Mesothelial cell of epicardium (in vitro differentiated cells): ENCODE measurements at places on chromosomes 1 and 21. TPM values are rescaled to one million over a fixed set of nuclear protein-coding genes. Genes with fewer than 3 reads are reported as not detected.

DNA sequence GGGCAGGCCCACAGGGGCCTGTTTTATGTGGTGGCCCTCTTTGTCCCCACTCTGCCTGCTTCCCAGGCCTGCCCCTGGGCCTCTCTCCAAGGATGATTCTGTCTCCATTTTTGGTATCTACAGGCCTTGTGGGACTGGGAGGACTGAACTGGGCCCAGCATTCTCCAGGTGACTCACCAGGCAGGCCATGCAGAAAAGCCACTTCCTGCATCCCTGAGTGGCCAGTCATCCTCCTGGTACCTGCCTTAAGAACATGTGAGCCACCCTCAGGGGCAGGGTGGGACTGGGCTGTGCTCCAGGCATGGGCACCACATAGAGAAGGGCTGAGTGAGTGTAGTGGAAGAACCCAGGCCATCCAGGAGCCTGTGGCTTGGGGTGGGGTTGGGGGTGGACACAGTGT lies 20.0 kb upstream of the BCAR3 start:
- DNase-seq: no peak
- no peak overlapping the region for H3K27ac ChIP-seq
- no peak overlapping the region for H3K4me3 ChIP-seq
- no peaks in the 10 kb centered on the region for H3K27me3 ChIP-seq
- no peaks in the 10 kb centered on the region for H3K36me3 ChIP-seq

GRCh38 chr1:229027622-229028182 lies 243.2 kb upstream of the RAB4A start:
- peaks cover 36% of the 10 kb centered on the region for H3K4me1 ChIP-seq
- H3K27ac ChIP-seq: peak overlapping the region; percentile 56

The PYGO2 gene
- total RNA-seq: 43.8 to 47.3 TPM (median 44.6 TPM) in 3 replicates

DNA sequence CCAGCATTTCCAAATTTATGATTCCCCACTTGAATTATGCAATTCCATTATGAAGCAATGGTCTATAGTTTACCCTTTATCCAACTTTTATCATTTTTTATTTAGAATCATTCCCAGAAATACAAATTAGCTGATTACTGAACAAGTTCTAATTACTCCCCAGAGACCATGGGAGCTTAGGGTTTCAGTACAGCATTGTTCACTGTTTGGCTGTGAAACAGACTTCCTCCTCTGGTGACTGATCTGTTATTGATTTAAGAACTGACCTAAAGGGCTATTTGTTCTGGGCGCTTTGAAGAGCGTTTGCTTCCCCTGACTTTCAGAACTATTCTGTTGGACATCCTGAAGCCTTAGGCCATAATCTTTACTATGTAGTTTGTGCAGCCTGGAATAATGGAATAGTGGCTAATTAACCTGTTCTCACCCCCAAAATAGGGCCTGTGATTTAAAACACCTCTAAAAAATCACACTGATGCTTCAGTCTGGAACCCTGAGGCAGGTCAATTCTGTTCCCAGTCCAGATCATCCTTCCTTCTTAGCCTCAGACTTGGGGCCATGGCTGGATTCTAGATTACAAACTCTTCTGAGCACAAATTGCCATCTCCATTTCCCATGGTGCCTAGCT lies 58.7 kb downstream of the ALG14 start:
- peaks cover 19% of the 10 kb centered on the region for H3K4me1 ChIP-seq
- H3K27me3 ChIP-seq: no peaks in the 10 kb centered on the region
- no peak overlapping the region for H3K27ac ChIP-seq
- H3K4me3 ChIP-seq: no peak overlapping the region

GRCh38 chr21:36821032-36821299 lies 122.1 kb downstream of the SIM2 start:
- peaks cover 6% of the 10 kb centered on the region for H3K36me3 ChIP-seq
- DNase-seq: no peak
- H3K4me3 ChIP-seq: no peak overlapping the region
- no peaks in the 10 kb centered on the region for H3K27me3 ChIP-seq
- H3K4me1 ChIP-seq: peaks cover 14% of the 10 kb centered on the region
- no peak overlapping the region for H3K27ac ChIP-seq

The RAP1A gene
- 28.3 to 29.2 TPM (median 28.5 TPM) in 3 replicates for total RNA-seq

The CSF1 gene
- total RNA-seq: 27.1 to 28.9 TPM (median 27.4 TPM) in 3 replicates

The ERRFI1 gene
- 124 to 134 TPM (median 130 TPM) in 3 replicates for total RNA-seq

DNA sequence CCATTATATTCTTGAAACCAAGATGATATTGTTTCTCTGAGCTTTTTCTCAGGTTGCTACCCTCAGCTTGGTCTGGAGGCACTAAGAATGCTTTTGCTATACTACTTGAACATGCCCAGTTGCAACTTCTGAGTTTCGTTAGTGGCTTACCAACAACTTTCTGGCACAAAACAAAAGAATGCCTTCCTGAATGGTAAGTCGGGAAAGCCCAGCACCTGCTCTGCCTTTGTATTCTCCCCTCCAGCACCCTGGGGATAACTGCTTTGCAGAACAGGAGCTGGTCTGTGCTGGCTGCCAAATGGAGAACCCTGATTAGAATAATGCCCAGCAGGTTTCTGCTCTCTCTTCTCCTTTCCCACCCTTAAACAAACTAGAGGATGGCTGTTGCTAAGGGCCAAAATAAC lies 149.3 kb downstream of the TGFB2 start:
- no peaks in the 10 kb centered on the region for H3K36me3 ChIP-seq
- peaks cover 30% of the 10 kb centered on the region for H3K4me1 ChIP-seq
- DNase-seq: no peak
- no peak overlapping the region for H3K4me3 ChIP-seq
- no peaks in the 10 kb centered on the region for H3K27me3 ChIP-seq

GRCh38 chr1:18836654-18837053 lies 22.8 kb downstream of the TAS1R2 start:
- H3K4me3 ChIP-seq: no peak overlapping the region
- DNase-seq: no peak

The SIPA1L2 gene
- total RNA-seq: 78.7 to 82.0 TPM (median 81.4 TPM) in 3 replicates

The HMCN1 gene
- 45.5 to 48.8 TPM (median 46.4 TPM) in 3 replicates for total RNA-seq

- no peak overlapping the region for H3K4me3 ChIP-seq
- H3K36me3 ChIP-seq: no peaks in the 10 kb centered on the region
- H3K4me1 ChIP-seq: peaks cover 12% of the 10 kb centered on the region
- H3K27me3 ChIP-seq: no peaks in the 10 kb centered on the region
Observed at GRCh38 chr1:117336088-117336817, 31.0 kb upstream of the MAN1A2 start.

DNA sequence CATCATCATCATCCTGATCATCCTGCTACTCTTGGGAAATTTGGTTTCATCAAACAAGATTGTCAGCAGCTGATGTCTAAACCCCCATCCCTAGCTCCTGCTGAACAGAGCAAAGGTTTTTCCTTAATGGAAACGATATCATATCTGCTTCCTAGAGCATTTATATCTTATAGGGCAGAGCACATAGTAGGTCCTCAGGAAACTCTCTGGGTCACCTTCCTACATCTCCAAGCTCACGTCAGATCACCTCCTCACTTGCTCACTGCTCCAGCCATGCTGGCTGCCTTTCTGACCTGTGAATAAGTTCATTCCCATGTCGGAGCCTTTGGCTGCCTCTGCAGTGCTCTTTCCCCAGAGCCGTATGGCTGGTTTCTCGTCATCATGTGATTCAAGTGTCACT lies 10.4 kb downstream of the FBXO2 start:
- H3K4me3 ChIP-seq: no peak overlapping the region
- no peak overlapping the region for H3K27ac ChIP-seq
- DNase-seq: no peak

- H3K4me3 ChIP-seq: no peak overlapping the region
- peaks cover 23% of the 10 kb centered on the region for H3K4me1 ChIP-seq
- H3K27ac ChIP-seq: no peak overlapping the region
- no peaks in the 10 kb centered on the region for H3K36me3 ChIP-seq
- H3K27me3 ChIP-seq: no peaks in the 10 kb centered on the region
Observed at GRCh38 chr1:204591473-204592090, 75.4 kb downstream of the MDM4 start.

DNA sequence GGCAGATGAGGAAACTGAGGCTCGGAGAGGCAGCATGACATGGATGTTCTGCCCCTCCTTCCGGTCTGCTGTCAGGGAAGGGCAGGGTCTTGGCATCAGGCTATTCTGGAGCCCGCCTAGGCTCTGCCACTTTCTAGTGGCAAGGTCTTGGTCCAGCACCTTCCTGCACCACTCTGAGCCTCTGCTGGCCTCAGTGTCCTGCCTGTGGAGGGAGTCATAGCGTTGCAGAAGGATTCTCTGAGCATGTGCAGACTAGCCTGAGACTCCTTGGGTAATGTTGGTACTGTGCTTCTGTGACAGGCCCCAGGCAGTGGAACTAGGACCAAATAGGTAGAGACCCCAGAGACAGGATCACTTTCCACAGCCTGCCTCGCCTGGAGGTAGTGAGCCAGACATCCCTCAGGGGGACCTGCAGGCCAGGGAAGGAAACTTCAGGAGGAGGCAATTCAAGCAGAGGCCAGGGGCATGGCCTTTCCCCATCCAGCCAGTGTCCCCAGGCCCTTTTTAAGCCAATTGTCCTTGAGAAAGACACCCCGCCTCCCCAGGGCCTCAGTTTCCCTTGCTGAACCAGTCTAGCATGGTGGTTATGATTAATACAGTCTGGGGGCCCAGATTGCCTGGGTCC lies 10.6 kb downstream of the EDN2 start:
- H3K4me1 ChIP-seq: peaks cover 67% of the 10 kb centered on the region
- peak overlapping the region; percentile 96 for H3K27ac ChIP-seq
- no peaks in the 10 kb centered on the region for H3K36me3 ChIP-seq
- H3K27me3 ChIP-seq: no peaks in the 10 kb centered on the region
- no peak for DNase-seq
- H3K4me3 ChIP-seq: no peak overlapping the region

- no peak for DNase-seq
- H3K27ac ChIP-seq: no peak overlapping the region
- H3K4me1 ChIP-seq: peaks cover 8% of the 10 kb centered on the region
- no peaks in the 10 kb centered on the region for H3K36me3 ChIP-seq
- no peak overlapping the region for H3K4me3 ChIP-seq
Observed at GRCh38 chr21:39079617-39080016, 103.6 kb downstream of the PSMG1 start.

The IGSF9 gene
- total RNA-seq: 75.8 to 77.5 TPM (median 76.9 TPM) in 3 replicates

The ITGB2 gene
- total RNA-seq: 0.61 to 1.4 TPM (median 0.74 TPM) in 3 replicates

DNA sequence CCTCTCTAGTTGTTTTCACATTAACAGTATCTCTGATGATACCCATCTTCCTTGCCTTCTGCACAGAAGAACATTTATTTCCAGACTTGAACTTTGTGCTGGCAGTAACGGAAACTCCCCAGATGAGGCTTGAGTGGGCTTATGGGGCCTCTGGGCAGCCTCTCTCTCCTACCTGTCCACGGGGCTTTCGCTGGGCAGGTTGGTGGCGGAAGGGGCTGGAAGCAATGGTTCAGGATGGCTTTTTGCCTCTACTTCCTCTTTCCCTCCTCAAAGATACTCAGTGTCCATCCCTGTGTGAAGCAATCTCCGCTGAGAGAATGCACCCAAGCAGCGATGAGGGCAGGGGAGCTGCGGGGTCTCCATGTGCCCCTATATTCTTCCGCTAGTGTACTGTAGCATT lies 348.2 kb downstream of the HLX start:
- no peak overlapping the region for H3K4me3 ChIP-seq
- H3K27me3 ChIP-seq: peaks cover 22% of the 10 kb centered on the region
- no peaks in the 10 kb centered on the region for H3K4me1 ChIP-seq
- H3K27ac ChIP-seq: no peak overlapping the region

The FYB2 gene
- total RNA-seq: 0.34 to 0.45 TPM (median 0.40 TPM) in 3 replicates

- no peak for DNase-seq
- peaks cover 20% of the 10 kb centered on the region for H3K36me3 ChIP-seq
- no peaks in the 10 kb centered on the region for H3K4me1 ChIP-seq
- no peaks in the 10 kb centered on the region for H3K27me3 ChIP-seq
- no peak overlapping the region for H3K27ac ChIP-seq
- H3K4me3 ChIP-seq: no peak overlapping the region
Observed at GRCh38 chr1:5953386-5953785, 38.8 kb downstream of the NPHP4 start.

DNA sequence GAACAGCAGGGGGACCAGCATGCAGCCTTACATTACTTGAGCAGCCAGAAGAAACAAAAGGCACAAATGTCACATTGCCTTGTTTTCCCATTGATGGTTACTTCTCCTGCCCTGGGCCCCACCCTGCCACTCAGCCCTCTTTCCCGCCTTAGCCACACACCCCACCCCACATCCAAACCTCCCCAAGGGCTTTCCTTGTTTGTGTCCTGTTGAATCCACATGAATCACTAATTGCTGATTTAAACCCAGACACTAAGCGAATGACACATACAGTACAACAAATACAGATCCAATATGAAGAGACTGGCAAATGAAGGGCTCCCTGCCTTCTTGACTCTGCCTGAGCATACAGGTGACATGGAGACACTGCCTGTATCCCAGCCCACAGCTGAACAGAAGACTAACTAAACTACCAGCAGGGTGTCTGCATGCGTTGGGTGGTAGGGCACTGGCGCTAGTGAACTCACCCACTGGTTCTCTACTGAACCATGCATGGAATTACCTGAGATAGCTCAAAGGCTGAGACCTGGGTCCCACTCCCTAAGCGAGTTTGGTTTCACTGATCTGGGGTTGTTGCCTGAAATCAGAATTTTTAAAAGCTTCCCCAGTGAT lies 3.1 kb downstream of the IGSF3 start:
- no peak for DNase-seq
- H3K4me3 ChIP-seq: no peak overlapping the region
- H3K27me3 ChIP-seq: peaks cover 3% of the 10 kb centered on the region
- H3K36me3 ChIP-seq: peaks cover 6% of the 10 kb centered on the region
- H3K4me1 ChIP-seq: peaks cover 29% of the 10 kb centered on the region

The CNKSR1 gene
- 50.2 to 53.9 TPM (median 52.2 TPM) in 3 replicates for total RNA-seq

- no peak for DNase-seq
- no peaks in the 10 kb centered on the region for H3K27me3 ChIP-seq
- no peak overlapping the region for H3K27ac ChIP-seq
- no peak overlapping the region for H3K4me3 ChIP-seq
- H3K36me3 ChIP-seq: peaks cover 15% of the 10 kb centered on the region
Observed at GRCh38 chr1:225824533-225824941, 14.6 kb downstream of the EPHX1 start.

- H3K36me3 ChIP-seq: no peaks in the 10 kb centered on the region
- no peak for DNase-seq
- peaks cover 13% of the 10 kb centered on the region for H3K4me1 ChIP-seq
- peaks cover 78% of the 10 kb centered on the region for H3K27me3 ChIP-seq
- no peak within 1 kb of the TSS for H3K4me3 ChIP-seq
- no peak within 1 kb of the TSS for H3K27ac ChIP-seq
Observed at GRCh38 chr1:159204161-159205141, at the start of gene ACKR1. Gene ACKR1, plus strand, starts transcription at chr1:159204875. Its CDS starts 85 bp downstream, at chr1:159204960.

GRCh38 chr1:15994590-15995351 lies 9.3 kb upstream of the SRARP start:
- peaks cover 2% of the 10 kb centered on the region for H3K27me3 ChIP-seq
- H3K36me3 ChIP-seq: no peaks in the 10 kb centered on the region
- no peak for DNase-seq
- no peak overlapping the region for H3K4me3 ChIP-seq
- no peak overlapping the region for H3K27ac ChIP-seq

GRCh38 chr1:176893625-176894352 lies 270.7 kb downstream of the ASTN1 start:
- H3K36me3 ChIP-seq: no peaks in the 10 kb centered on the region
- H3K4me1 ChIP-seq: peaks cover 4% of the 10 kb centered on the region
- peaks cover 58% of the 10 kb centered on the region for H3K27me3 ChIP-seq
- no peak overlapping the region for H3K27ac ChIP-seq
- DNase-seq: no peak

The RPS8 gene
- total RNA-seq: 2,191 to 2,296 TPM (median 2,278 TPM) in 3 replicates

The NR5A2 gene
- 0.25 to 1.2 TPM (median 0.38 TPM) in 3 replicates for total RNA-seq
